ENCODE measurements at places on chromosomes 2 and 18. TPM values are rescaled to one million over a fixed set of nuclear protein-coding genes. Genes with fewer than 3 reads are reported as not detected.

LYG2 gene
- total RNA-seq, result not detected

- DNase-seq, result no peak
These were observed 35.9 kb upstream of the CCDC93 start for GRCh38 chr2:118049816-118050140.

- DNase-seq, result peak; percentile 39
These were observed 889.1 kb upstream of the GCFC2 start for GRCh38 chr2:76599732-76600368.

DNA sequence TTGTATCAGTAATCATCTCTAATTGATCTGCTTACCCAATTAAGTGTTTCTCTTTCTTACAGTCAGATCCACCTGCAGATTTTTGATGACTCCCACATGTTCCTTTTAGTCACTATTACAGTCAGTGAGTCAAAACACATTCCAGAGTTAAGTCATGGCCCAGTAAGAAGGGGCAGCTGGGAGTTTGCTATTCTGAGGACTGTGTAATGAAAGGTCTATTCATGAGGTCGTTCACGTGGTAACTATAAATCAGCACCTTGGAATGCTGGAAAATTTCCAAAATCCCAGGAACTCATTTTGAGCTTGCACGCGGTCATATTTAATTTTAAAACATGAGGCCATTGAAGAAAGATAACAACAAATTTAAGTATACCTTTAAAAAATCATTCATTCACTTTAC is 252.5 kb downstream of the XIRP2 start:
- peak; percentile 87 for DNase-seq

DNA sequence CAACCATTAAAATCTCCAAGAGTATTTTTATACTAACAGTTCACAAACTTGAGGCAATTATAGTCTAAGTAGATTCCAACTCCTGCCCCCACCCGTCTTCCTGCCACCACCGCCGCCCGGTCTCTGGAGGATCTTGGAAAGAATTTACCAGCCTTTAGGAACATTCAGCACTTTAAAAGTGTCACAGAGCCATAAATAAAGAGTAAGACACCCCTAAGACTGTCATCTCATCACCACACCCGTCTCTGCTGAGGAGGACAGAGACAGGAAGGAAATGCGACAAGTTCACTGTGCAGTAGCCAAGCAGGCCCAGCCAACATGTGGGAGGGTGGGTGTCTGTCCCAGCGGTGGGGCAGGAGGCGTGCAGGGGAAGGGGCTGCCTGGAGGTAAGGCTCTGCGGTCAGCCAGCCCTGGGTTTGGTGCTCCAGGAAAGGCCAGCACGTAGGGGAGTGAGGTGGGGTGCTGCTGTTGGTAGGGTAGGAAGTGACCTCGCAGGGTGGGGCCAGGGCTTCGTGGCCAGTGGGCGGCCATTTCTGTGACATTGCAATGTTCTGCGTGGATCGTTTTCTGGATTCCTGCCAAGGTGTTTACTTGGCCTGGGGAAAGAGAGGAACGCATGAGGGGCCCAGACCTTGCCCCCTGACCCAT is 111.6 kb downstream of the FAM210A start:
- DNase-seq, result no peak

GRCh38 chr2:118386641-118387302 is 298.5 kb downstream of the INSIG2 start:
- peak; percentile 7 for DNase-seq

DNA sequence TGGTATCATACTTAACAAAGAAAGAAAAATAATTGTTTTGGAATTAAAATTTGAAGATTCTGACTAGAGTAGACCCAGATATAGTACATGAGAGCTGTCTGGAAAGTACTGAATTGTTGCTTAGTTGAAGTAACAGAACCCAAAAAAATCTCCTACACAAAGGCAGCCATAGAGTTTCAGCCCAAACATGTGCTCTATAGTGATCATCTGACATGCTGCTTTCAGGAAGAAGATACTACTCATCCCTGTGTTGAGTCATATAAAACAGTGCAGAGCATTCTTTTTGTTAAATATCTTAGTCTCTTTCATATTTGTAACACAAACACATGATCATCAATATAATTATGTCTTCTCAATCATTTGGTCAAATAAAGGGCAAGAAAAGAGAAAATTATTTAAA is 84.8 kb upstream of the PTPRM start:
- no peak for DNase-seq

DNA sequence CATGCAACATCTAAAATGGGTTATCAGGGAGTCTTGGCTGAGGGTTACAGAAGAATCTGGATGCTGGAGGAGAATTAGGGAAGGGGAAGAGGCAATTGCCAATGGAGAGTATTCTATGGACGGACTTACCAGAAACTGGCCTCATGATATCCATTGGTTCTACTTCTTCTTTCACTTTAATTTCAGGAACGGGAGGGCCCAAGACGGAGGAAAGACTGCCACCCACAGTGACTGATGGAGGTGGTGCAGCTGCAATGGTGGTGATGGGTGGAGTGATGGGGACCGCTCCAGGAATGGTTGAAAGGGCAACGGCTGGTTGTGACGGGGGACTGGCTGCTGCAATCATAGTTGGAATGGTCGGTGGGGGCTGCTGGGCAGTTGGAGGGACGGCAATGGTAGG is 69.1 kb upstream of the AMMECR1L start:
- DNase-seq, result no peak

DNA sequence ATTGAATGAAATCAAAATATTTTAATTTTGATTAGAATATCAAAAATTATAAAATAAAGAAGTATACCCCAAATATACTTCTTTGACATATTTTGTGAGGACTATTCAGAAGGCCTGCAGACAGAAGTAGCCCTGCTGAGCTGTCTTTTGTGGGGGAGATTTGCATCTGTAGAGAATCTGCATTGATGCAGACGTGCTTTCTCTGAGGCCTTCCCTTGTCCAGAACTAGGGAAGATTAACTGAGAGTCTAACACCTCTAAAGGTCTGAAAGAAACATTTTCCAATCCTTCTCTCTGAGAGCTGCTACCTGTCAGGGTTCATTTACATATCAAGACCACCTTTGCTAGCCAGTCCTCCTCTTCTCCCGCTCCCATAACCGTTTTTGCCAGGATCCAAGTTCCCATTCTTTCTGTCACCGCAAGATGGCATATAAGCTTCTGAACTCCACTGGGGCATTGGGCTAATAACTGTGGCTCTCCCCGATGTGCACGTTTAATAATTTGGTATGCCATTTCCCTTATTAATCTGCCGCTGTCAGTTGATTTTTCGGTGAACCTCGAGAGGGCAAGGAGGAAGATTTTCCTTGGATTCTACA is 510.4 kb upstream of the CNTNAP5 start:
- no peak for DNase-seq

Data from fibroblast of villous mesenchyme (primary cell).